ENCODE measurements at places on chromosomes 13 and 19.

DNA sequence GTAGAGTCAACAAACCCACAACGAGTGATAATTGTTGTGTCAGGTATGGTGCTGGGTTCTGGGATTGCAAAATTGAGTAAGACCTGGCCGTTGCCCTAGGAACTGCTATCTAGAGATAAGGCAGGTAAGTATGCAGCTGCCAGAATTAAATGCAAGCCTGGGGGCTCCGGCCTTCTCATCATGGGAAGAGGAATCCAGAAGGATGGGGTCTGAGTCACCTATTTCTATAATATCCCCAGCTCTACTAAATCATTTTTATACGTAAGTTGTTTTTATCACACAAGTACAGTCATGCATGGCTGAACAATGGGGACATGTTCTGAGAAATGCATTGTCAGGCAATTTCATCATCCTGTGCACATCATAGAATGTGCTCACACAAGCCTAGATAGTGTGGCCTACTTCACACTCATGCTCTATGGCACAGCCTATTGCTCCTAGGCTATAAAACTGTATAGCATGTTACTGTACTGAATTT lies 203.0 kb downstream of the KLF5 start:
- DNase-seq: peak; percentile 13

DNA sequence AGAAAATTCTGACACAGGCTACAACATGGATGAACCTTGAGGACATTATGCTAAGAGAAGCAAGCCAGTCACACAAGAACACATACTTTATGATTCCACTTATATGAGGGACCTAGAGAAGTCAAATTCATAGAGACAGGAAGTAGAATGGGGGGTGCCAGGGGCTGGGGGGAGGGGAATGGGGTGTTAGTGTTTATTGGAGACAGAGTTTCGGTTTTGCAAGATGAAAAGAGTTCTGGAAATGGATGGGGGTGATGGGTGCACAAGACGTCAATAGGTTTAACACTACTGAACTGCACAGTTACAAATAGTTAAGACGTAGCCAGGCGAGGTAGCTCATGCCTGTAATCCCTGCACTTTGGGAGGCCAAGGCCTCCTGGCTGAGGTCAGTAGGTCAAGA lies 3.5 kb upstream of the ZNF787 start:
- DNase-seq: no peak

DNA sequence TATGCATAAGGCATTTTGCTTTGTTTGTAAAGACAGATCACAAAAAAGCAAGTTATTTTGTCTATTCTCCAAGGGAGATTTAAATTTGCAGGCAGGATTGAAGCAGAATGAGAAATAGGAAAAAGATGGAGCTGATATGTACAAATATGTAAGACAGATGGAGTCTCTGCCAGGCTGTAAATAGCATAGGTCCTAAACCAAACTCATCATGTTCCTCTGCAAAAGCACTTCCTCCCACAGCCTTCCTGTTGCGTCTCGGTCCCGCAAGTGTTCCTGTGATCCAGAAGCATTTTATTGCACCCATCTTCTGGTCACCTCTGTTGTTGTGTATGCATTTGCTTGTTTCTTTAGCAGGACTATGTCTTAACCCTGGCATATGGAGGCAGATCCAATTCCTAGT lies 95.7 kb upstream of the CLDN10 start:
- DNase-seq: no peak

GRCh38 chr19:49949742-49950589 lies 11.0 kb downstream of the SIGLEC11 start:
- DNase-seq: no peak

GRCh38 chr13:78309497-78310180 lies 293.7 kb downstream of the POU4F1 start:
- no peak for DNase-seq

- DNase-seq: no peak
Measured at GRCh38 chr13:110714797-110715394, 1.4 kb downstream of the ING1 start.

- no peak for DNase-seq
Measured at GRCh38 chr13:73001971-73002370, 56.8 kb upstream of the KLF5 start.

DNA sequence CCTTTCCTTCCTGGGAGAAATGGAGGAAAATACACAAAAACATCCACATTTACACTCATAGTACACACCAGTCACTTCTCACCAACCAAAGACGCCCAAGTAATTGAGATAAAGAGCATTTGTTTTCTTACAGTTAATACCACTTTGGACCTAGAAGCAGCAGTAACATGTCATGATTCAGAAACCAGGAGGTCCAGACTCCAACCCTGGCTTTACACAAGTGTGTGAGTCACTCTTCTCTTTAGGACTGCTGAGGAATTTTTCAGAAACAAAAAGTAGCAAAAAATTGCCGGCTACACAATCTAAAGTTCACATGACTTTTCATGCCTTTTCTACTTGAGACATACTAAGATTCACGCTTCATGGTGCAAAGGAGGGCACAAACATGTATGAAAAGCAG lies 42.1 kb downstream of the TUBGCP3 start:
- DNase-seq: peak; percentile 9

DNA sequence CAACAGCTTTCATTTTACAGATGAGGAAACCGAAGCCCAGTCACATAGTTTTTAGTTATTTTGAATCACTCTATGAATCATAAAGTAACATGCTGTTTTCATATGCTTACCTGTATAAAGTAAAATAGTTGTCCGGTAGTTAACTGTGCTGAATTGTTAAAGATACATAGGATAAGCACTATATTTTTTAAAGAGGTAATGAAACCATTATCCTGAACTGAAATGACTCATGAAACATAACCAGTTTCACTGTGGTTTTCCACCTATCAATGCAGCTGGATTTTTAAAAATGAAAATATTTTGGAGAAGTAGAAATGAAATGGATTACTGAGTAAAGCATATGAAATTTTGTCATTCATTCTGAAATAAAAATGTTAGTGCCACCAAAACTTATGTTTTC lies 655.0 kb downstream of the OLFM4 start:
- DNase-seq: no peak

DNA sequence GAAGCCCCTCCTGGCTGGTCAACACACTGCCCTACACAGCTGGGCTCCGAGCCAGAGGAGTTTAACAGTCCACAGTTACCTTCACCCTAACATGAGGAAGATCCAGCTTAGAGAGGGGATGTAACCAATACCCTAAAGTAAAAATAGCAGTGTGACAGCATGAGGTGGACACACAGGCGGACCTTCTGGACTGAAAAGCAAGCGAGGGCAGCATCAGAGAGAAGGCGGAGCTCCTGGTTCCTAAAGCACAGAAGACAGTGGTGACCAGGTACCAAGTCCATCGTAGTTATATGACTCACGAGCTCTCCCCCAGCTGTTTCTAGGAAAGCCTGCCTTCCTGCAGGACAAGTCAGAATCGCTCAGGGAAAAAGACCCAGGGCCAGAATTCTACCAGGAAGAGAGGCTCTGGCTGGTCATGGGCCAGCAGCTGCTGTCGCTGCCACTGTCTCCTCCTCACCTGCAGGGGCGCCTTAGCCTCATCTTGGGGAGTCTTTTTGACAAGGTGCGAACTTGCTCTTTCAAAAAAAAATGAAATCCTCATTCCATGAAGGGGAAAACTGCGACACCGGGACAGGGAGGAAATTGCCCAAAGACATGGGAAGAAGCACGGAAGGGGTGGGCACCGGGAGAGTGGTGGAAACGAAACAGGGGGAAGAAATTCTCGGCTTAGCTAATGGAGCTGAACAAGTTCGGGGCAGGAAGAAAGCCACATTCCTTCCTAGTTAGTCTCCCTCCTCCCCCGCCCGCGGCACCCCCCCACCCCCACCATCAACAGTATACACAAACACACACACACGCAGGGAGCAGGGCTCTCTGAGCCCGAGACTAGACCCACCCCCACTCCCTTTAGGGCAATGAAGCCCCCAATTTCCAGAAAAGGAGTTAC lies 1.7 kb downstream of the ELL start:
- DNase-seq: peak; percentile 38

GRCh38 chr13:24181991-24182702 lies 21.6 kb downstream of the SPATA13 start:
- no peak for DNase-seq

GRCh38 chr13:46377554-46377953 lies 9.5 kb downstream of the RUBCNL start:
- DNase-seq: no peak

DNA sequence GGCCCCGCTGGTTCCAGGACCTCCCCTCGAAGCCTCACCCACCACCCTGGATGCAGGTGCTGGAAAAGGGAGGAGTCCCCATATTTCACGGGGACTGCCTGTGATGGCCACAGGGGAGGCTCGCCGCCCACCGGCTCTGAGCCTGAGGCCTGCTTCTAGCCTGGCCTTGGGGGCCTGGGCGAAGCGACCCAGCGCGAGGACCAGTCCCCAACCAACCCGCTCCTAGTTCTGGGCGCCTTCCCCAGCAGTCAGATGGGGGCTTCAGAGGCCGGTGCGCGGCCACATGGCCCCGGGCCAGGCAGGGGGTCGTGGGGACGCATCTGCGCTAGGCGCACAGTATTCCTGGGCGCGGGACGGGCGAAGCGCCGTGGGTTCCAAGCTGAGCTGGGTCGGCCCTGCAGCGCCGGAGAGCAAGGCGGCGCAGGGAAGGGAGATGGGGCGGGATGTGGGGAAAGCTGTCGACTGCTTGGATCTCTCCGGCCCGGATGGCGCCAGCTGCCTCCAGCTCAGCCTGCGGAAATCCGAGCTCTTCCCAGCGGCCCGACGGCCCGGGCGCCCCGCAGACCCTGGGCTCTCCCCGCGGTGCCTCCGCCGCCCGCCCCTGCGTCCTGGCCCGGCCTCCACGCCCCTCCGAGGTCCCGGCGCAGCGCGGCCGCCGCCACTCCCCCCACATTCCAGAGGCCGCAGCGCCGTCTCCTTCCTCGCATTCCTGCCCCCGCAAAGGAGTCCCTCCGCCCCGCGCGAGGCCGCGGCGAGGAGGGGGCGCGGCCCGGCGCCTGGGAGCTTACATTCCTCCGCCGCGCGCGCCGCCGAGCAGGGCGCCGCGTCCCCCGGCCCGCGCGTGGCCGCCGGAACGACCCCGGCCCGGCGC lies at the start of gene WTIP:
Gene WTIP (plus strand): TSS at position 788 of the 871 bp plus-strand sequence. CDS start 217 bp downstream, outside the sequence.
- peak; percentile 85 for DNase-seq

DNA sequence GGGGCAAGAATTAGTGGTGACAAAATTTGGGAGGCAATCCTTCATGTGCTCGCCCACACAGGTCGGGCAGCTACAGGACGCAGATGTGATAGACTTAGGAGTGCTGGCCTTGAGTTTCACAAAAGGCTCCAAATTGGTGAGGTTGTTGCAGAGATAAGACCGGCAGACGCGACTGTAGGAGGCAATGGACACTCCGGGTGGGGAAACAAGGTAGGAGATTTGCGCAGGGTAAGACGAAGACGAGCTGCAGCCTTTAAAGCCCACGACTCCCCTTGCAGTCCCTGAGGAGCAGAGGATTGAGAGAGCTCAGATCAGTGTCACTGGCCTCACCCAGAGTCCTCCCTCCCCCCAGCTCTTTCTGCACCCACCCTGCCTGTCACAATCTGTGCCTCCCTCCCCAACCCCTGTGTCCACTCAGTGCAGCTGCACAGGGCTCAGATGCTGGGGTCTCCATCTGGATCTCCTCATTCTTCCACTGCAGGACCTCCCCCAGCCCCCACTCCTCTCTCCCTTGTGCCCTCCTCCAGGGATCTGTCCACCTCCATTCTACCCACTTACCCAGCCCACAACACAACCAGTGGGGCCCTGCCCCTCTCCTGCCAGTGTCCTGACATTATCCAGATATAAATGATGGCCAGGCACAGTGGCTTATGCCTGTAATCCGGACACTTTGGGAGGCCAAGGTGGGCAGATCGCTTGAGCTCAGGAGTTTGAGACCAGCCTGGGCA lies 6.3 kb downstream of the LYPD4 start:
- DNase-seq: no peak

GRCh38 chr19:4380254-4380727 lies 20.1 kb downstream of the SH3GL1 start:
- DNase-seq: no peak

DNA sequence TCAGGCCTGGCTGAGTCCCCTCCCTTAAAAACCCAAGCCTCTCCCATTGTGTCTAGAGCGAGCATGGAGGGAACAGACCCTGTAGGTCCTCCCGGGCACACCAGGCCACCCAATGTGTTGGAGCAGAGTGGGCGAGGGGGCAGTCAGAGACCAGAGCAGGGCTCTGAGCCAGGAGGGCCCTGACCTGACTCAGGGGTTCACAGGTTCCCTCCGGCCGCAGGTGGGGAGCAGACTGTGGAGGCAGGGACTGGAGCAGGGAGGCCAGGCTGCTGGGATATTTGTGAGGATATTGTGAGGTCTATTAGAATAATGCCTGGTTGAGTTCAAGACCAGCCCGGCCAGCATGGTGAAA lies 1.6 kb upstream of the TYROBP start:
- no peak for DNase-seq

GRCh38 chr19:41792513-41793413 lies 3.6 kb upstream of the CEACAM3 start:
- no peak for DNase-seq

DNA sequence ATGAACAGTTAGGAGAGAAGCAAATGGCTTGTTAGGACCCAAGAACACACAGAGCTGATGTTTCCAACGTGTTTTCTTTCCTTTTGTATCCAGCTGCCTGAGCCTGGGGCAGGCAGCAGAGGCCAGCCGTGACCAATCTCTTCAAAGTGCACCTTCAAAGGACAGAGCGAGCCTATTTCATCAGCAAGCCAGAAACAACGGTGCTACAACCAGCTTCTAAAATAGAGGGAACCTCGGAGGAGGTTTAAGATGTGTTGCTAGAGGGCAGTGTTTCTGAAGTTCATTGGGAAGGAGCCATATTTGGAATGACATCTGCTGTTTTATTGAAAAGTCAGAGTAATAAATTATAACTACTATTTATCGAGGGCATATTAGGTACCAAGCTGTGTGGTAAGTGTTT lies 56.2 kb upstream of the RFC3 start:
- no peak for DNase-seq

DNA sequence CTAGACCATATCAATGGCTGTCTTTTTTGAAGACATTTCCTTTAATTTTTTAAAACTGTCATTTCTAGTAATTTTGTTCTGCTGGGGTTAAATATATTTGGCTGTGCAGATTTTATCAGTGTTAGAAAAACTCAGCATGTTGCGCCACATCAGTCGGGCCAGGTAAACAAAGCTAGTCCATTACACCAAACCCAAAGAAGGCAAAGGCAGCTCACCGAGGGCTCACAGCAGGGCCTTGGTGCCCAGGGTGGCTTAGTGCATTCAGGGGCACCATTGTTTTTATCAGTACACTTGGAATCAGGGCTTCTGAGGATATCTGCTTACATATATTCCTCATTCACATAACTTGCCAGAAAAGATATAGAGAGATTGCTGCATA lies 22.2 kb downstream of the SPATA13 start:
- DNase-seq: no peak
